Activated CD4-positive, CD25-positive, alpha-beta regulatory T cell treated with anti-CD3 and anti-CD28 coated beads, Interleukin-2, amount 50 U/mL, for 24 hours (primary cell): ENCODE measurements at places on chromosomes 4 and X.
A peak's percentile ranks its signal among the peaks of the same experiment; 100 is the strongest.

DNA sequence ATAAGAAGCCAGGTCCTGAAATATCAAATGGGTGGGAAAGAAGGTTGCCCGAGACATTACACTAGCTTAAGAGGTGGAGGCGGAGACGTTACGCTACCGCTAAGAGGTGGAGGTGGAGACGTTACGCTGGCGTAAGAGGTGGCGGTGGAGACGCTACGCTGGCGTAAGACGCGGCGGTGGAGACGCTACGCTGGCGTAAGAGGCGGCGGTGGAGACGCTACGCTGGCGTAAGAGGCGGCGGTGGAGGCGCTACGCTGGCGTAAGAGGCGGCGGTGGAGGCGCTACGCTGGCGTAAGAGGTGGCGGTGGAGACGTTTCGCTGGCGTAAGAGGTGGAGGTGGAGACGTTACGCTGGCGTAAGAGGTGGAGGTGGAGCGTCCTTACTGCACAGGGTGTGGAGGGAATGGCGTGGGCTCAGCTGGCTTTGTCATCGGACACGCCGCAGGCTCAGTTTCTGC is 12.8 kb downstream of the CYP4V2 start:
- ATAC-seq, result peak; percentile 77

- no peak for ATAC-seq
Measured at GRCh38 chrX:9462456-9462855, 2.4 kb upstream of the TBL1X start.

DNA sequence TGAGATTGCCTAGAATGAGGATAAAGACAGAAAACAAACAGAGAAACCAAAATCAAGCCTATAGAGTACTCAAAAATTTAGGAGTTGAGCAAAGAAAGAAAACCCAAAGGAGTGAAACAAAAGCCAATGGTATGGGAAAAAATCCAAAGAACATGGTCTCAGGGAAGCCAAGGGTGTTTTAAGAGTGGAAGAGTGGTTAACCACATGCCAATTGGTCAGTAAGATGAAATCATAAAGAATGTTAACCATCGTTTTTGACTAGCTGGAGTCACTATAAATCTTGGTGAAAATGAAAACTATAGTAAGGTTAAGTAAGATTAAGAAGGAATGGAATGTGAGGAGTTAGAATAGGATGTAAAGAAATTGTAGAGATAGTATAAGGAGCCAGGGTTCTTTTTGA is 64.7 kb upstream of the RPL34 start:
- no peak for ATAC-seq

GRCh38 chr4:5922556-5922955 is 29.7 kb upstream of the CRMP1 start:
- ATAC-seq, result no peak

- peak; percentile 6 for ATAC-seq
Measured at GRCh38 chr4:128861856-128862518, 52.5 kb downstream of the JADE1 start.

GRCh38 chr4:1170976-1171310 is 1.4 kb downstream of the SPON2 start:
- ATAC-seq, result no peak
